ENCODE measurements at places on chromosomes 3 and 15.

GRCh38 chr15:41852736-41853590 is 14.3 kb downstream of the PLA2G4B start:
- DNase-seq, result no peak

DNA sequence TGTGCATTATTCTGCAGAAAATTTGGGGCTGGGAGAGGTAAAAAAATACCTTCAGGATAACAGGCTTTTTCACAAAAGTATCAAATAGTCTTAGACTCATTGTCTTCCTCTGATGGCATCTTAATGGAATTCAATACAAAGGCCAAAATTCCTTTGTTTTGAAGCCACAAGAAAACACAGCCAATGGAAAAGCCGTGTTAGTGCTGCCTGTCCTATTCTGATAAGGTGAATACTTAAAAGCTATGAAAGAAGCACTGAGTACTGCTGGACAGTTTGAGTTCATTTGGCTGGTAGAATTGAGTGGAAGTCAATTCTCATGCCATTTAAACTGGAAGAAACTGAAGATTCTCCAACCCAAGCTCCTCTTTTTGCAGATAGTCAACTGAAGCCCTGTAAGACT is 395.3 kb upstream of the TPRG1 start:
- DNase-seq, result no peak

DNA sequence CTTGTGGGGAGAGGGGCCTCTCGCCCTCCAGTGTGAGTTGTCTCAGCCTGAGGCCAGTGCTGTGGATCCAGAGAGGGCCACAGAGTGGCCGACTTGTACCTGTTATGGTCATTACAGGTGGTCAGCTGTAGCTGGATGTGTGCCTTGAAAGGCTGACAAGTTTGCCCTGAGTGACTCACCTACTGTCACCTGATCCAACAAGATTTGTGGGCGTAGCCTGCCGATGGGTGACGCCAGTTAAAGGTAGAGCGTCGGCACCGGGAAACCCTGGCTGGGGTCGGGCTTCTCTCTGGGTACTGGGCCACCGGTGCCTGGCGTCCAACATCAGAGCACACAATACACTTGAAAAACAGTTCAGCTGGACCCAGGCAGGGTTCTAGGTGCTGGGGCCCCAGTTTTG is 2.8 kb upstream of the ISG20 start:
- no peak for DNase-seq

DNA sequence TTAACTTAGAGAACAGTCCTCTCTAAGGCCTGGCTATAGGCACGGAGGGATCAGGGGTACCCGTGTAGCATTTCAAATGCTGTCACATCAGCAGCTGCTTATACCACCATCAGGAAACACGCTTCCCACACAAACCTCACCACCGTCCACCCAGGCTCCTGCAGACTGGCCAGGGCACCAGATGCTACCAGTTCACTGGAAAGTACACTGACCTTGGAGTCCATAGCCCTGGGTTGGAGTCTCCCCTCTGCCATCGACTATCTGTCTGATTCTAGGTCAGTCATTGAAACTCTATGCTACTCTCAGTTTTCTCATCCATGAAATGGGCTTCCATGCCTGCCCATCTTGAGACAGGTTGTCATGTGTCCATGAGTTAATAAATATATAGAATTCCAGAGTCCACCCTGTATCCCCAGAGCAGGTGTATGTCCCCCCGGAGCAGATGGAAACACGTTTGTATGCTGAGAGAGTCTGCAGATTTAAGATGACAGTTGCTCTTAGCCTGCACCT is 156.0 kb upstream of the SMAD3 start:
- no peak for DNase-seq

- no peak for DNase-seq
Measured at GRCh38 chr3:26264708-26265107, 357.9 kb upstream of the LRRC3B start.

DNA sequence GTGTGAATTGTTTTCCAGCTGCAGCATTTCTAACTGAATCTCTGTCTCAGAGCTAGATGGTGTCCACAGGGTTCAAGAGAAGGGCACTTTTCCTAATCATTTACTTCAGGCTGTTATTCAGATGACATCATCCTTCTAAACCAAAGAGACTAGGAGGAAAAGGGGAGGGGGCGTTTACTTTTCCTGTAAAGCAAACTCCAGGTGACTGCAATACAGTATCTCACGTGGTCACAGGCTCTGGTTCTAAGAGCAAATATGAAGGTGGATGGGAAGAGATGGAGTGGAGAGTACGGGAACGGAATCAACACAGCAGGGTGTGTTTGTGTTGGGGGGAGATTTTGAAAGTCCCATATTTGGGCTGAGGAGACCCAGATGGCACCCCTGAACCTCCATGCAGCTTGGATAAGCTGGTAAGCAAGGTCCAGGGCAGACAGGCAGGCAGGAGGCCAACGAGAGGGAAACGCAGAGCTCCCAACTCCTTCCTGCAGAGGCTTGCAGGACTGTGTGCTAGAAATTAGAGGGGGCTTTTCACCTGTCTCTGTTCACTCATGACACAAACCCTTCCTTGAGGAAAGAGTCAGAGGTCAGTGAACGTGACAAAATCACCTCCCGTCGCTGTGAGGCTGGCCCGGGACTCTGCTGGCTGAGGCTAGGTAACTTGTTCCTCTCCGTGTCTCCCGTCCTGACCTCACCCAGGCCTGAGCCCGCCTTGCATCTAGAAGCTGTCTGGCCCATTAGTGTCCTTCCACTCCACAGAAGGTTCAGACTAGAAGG is 151.2 kb downstream of the OPA1 start:
- DNase-seq, result no peak

DNA sequence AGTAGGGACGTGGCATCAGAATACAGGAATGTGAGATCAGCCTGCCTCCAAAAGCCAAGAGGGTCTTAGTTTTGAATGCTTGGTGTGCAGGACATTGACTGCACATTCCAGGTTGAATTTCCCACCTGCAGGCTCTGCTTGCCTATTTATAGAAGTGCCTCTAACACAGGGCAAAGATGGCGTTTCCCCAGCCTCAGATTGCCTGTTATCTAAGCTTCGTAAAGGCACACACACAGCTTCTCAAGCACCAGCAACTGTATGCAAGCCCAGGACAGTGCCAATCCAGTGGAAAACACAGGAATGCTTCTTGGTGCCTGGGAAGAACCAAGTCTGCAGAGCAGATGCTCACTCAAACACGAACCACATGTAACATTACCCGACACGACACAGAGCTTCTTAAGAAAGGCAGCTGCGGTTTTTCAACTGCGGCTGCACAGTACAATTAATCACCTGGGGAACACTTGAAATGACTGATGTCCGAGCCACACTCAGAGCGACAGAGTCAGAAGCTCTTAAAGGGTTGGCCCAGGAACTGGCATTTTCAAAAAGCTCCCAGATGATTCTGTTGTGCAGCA is 90.0 kb upstream of the ANKRD34C start:
- DNase-seq, result no peak

DNA sequence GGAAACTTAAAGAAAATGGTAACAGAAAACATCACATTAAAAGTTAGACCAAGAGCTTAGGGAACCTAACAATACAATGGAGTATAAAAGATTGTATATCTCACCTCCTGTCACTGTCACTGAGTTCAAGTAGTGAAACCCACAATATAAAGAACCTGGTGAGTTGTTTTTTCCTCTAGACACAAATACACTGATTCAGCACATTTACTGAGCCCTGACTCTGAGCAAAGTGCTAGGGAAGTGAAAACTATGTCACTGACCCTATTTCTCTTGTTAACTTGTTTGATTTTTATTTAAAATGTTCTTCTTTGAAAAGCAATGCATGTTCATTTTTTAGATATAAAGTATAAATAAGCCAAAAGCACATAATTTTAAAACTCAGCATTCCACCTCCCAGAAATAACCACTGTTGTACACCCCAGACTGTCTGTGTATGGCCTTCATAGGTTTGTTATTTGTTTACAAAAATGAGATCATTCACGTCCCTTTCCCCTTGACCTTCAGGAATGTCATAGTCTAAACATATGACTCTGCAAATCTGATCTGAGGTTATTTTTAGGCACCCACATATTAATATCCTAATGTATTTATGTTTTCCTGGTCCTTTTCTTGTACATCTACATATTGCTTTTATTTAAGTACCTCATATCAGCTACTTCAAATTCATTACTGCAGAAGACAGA is 69.2 kb upstream of the CSTA start:
- DNase-seq, result no peak

- no peak for DNase-seq
Measured at GRCh38 chr3:150306083-150306482, 102.0 kb upstream of the TSC22D2 start.

- DNase-seq, result no peak
Measured at GRCh38 chr3:150307311-150308036, 100.6 kb upstream of the TSC22D2 start.

GRCh38 chr3:12486916-12487315 is 2.6 kb downstream of the TSEN2 start:
- peak; percentile 46 for DNase-seq

DNA sequence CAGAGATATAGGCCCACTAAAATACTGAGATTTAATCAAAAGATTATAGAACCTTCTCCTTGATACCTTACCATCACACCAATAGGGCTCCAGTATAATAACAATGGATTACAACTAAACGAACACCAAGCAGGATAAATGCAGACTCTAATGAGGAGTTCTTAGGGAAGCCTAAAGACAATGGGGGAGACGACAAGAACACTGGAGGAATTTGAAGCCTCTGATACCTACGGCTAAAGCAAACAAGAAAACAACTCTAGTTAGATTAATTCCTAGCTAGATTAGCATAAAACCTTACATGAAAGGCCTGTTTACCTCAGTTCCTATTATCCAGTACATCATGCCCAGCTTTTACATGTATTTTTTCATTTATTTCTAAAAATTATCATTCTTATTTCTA is 35.1 kb downstream of the NGLY1 start:
- no peak for DNase-seq

GRCh38 chr15:78415284-78415683 is 22.7 kb upstream of the IREB2 start:
- DNase-seq, result no peak

Measured in GF-D8 (cell line).